Stromal cell of bone marrow (primary cell): ENCODE measurements at places on chromosomes 12 and 14.

- no peak for DNase-seq
Observed at GRCh38 chr12:81245458-81245857, 167.6 kb downstream of the ACSS3 start.

DNA sequence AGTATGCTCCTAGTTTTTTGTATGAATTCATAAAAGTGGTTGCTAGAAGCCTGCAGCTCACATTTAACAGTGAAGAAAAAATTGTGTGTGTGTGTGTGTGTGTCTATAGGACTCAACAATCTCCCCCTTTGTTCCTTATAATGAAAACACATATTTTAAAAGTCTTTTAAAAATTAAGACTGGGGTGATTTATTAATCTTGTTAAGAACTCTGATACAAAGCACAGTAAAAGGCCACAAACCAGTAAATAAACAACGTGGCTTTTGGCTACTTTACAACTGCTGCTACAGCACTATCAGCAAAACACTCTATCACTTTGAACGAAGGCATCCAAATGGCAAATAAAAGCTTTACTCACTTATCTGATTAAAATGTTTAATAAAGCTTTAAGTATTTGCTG, 594 bp upstream of the VCPKMT start:
- no peak for DNase-seq

- no peak for DNase-seq
Observed at GRCh38 chr12:113184098-113184899, 979 bp downstream of the DDX54 start.

- DNase-seq = no peak
Observed at GRCh38 chr12:20154052-20154451, 214.3 kb upstream of the PDE3A start.

GRCh38 chr14:106738075-106738474, 1211.7 kb downstream of the TMEM121 start:
- DNase-seq = no peak

DNA sequence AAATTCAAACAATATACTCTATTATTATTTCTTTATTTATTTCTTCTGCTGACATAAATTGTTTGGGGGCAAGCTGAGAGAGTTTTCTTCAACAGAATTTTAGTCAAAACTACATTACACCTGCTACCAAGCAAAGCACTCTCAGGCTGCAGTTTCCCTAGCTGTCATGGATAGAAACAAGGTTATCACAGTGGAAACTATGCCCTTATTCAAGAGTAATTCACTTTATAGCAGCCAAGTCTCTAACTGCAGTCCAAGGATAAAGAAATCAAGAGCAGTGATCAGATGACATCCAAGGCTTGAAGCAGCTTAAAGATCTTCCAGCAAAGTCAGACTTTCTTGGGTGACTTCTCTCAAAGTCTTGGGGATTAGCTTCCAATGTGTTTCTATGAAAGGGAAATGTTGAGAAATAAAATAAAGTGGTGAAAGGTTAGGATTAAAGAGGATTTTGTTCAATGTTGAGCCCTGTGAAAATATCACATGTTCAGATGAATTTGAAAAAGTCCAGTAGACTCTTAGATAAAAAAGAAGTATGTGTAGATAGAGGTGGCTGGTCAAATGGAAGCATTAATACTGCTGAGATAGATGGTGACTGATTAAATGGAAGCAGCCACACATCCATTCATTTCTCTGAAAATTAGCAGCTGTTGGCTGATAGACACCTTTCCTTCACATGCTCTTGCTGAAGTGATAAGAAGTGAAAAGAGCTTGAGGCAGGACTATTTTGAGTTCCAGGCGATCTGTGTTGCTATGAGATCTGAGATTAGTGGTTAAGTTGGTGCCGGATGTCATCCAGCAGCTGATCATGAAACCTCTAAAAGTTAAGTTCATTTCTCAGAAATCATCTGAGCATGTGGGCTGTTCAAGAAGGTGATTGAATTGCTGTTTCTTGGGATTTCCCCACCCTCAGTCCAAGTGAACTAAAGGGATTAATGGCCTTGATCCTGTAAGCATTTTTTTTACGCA, 257.8 kb upstream of the BTG1 start:
- DNase-seq = no peak

- DNase-seq = no peak
Observed at GRCh38 chr14:58822856-58823255, 185.1 kb downstream of the DACT1 start.
